AG10803 (cell line): ENCODE measurements at places on chromosomes 12 and 14.

- no peak for DNase-seq
Measured at GRCh38 chr14:52485350-52485960, 66.8 kb downstream of the TXNDC16 start.

DNA sequence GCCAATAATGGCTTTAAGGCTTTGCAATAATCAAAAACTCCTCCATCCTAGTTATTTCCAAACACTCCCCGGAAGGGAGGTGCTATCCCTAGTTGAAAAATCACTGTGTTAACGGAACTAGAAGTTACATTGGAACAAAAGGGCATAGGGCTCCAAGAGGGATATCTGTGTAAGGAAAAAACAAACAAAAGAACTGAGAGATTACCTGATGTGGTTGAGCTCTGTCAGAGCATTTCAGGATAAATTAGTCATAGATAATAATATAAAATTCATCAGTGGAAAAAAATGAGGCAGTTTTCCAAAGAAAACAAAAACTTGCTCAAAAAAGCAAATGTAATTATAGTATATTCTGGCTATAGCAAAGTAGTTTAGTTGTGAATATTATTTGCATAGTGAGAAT, 27.4 kb upstream of the PAPLN start:
- no peak for DNase-seq

DNA sequence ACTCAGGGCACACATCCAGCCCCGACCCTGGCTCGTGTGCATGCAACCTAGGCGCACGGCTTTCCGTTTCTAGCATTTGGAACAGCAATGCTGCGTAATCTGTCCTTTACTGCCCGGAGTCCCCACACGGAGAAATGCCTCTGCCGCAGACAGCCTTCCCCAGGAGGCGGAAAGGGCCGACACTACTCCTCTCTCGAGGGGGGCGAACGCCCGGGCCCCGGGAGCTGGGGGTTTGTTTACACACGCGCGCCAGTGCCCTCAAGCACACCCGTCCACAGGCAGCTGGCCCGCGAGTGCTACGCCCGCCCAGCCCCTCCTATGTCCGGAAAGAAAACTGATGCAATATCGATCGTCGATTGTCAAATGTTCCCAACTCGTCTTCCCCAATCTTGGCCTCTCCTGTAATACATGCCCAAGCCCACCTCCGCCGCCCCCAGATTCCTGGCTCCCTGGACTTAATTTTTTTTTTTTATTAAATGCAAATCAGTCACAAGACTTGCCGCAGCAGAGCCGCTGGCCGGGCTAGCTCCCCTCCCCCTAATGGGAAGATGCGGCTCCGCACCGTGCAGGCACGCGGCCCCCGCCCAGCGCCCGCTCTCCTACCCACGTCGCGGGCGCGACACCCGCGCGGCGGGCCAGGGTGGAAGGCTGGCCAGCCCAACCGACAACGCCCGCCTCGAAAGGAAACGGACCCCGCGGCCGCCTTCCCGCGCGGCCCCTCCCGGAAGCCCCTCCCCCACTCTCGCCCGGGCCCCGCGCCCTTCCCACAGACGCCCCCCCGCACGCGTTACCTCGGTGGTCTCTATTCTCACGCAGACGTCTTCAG, 642 bp downstream of the SLC38A2 start:
- peak; percentile 69 for DNase-seq

- no peak for DNase-seq
Measured at GRCh38 chr12:69906411-69907216, 81.6 kb downstream of the MYRFL start.

DNA sequence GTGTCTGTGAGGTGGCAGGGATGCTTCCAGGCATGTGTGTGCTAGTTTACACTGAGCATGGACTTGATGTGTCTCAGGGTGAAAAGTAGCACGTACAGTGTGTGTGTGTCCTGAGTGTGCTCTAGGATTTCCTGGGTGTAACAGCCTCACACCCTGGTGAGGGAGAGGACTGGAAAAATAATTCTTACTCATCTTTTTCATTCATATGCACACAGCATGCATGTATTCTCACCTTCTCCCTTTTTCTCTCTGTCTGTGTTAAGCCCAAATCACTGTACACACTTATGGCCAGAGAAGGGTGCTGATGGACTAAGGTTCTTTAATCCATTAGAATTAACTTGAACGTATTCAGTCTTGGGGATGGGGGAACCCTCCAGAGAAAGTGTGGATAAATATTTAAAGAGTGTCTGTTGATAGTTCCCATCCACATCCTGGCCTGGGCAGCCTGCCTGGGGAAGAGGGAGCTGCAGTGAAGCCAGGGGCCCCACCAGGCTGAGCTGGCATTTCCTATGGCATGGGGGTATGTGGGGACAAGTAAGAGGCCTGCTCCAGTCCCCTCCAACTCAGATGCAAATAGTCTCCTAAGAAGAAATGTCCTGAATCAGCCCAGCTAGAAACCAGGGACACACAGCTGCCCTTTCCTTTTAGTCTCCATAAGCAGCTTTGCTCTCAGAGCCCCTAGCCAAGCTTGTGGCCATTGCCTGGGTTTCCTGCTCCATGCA, 1.1 kb upstream of the HOXC8 start:
- no peak for DNase-seq
